Muscle of back (tissue), 13 donors: ENCODE measurements at places on chromosomes 5 and 9.

DNA sequence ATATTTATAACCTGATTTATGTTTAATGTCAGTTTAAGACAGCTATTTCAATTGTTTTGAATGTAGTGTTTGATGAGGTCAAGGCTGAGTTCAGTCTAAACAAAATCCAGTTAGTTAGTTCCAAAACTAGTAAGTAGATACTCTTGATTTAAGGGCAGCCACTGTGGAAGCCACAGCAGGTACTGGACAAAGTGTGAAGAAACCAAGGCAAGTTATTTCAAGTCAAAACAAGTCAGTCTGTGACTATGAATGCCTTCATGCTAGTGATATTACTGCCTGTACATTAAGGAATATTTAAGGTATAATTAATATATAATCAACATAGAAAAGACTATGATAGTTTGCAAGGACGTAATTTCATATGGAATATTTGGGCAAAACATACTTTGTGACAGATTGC is 362.3 kb downstream of the DMRTA1 start:
- no peak for DNase-seq

DNA sequence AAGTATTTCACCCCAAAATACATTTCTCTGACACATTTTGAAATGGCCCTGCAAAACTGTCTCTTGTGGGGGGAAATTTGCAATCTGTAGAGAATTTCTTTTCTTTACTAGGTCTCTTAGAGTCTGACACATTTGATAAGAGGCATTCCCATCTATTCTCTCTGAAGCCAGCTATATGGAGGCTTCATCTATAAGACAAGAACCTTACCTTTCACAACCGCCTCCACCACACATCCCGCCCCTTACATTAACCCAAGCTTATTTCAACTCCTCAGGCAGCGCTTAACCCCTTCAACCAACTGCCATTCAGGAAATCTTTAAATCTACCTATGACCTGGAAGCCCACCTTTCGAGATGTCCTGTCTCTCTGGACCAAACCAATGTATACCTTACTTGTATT is 829.5 kb downstream of the TLE4 start:
- no peak for DNase-seq

DNA sequence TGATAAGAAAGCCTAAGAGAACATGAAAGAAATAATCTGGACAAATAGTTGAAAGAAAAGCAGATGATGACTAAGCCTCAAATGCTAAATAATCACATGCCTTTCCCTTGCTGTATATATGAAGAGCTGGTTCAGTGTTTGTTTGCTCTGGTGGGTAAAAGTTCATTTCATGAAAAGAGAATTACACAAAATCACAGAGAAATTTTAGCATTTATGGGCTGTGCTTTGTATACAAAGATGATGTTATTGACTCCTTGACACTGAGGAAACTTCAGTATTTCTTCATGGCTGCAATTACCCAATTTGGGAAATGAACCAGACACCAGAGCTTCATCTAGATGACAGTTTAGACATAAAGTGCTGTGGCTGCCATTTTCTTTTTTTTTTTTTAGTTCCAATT is 527.2 kb downstream of the NR2F1-AS1 start:
- DNase-seq: no peak

- DNase-seq: no peak
Measured at GRCh38 chr9:89734600-89735041, 129.8 kb downstream of the GADD45G start.

DNA sequence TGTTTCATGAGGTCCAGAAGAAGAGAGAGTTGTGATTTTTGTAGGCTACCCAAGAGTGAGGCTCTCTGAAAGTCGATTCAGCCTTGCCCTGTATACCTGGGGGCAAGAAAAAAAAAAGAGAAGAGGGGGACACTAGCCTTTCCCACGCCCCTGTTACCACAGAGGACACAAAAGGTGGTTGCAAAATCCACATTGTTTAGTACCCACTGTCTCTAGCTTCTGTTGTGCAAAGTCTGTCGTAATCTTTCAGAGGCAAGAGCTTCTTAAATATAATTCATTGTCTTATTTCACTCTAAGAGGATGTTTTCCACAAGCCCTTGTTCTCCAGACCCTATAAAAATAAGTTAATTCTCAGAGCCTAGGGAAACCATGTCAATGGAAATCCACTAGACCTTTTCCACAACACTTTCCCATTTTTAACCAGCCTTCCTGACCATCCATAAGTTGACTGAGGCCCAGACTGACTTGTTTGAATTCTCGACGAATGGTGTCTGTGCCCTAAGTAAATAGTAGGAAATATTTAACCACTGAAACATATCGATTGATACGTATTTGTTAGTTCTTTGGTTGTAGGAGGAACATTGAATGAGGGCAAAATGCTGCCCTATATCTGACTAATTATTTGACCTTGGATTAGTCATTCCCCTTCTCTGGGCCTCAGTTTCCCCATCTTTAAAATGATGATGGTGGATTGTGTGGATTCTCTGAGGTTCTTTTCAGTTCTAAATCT is 182.7 kb downstream of the PAPPA start:
- DNase-seq: no peak

DNA sequence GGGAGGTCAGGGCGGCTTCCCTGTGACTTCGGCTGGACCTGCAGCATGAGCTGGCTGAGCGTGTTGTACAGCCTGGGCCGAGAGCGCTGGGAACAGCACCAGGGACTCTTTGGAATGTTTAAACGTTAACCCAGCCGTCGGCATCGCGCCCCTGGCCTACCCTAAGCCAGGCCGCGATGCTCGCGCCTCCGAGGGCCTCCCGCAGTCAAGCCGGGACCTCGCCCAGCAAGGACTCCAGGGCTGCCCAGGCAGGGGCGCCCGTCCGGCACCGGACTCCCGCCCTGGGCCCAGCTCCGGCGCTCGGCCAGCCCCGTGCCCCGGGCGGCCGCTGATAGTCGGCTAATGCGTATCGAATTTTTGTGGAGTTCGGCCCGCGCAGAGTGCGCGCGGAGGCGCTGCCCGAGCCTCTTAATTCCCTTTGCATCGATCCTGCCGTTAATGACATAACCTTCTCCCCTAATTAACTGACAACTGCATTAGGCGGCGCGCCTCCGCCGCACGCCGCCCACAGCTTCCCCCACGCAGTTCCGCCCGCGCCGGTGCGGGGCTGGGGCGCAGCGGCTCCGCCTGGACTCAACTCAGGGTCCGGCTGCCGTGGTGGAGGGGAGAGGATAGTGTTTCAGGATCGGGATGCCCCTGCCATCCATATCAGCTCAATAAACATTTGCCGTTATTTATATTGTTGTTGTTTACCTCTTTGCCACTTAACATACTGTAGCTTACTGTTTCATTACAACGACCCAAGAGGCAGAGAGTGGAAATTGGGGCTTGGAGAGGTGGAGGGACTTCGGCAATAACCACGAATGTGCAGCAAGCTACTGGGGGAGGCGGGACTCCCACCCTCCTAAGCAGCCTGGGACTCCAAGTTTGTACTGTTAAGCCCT is 28.8 kb upstream of the CDC23 start:
- peak; percentile 71 for DNase-seq

DNA sequence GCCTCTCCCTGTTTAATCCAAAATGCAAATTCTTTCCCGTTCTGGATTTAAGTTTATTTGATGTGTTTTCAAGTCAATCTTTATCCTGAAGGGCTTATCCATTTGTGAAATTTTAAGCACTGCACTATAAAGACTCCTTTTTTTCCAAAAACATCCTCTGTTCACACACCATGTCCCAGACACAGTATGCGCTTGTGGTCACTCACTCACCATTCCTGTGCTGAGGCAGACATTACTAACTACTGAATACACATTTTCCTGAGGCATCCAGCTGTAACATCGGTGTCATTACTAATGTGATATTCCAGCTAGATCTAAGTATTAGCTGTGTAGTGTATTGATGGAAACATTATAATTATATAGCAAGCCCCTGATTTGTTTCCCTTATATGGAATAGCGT is 298.4 kb downstream of the KCTD16 start:
- DNase-seq: peak; percentile 5

- no peak for DNase-seq
Measured at GRCh38 chr9:124044448-124044847, 32.9 kb downstream of the LHX2 start.
